ENCODE measurements at places on chromosomes 11 and 22.
A peak's percentile ranks its signal among the peaks of the same experiment; 100 is the strongest.

GRCh38 chr11:102147632-102148031 lies 37.4 kb downstream of the YAP1 start:
- no peak for DNase-seq

DNA sequence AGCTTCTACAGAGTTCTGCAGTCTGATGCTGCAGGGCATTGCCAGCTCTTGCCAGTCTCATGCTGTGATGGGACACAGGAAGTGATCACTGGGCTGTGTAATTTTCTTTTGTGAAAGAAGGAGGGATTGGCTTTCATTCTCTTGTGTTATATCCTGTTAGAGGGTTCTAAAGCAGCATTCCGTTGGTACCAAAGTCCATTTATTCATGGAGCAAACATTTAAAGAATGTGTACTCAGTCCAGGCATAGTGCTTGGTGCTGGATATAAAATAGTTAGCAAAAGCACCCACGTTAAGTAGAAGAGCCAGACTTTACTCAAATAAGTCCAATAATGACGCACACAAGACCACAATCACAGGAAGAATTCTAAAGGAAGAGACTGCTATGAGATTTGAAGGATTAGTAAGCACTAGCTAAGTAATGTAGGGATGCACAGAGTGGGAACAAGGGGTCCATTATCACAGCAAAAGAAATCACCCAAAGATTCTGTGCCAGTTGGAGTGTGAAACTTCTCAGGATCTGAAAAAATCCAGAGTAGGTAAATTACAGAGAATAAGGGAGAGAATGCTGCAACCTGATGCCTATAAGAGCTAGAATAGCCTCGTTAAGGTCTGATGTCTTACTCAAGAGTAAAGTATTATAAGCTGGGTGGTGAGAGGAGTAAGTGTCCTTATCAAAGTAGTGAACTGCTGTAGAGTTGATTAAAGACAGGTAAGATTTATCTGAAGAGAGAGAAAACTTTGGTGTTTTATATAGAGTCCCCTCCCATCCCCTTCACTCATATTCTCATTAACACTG lies 728.3 kb downstream of the METTL15 start:
- DNase-seq = no peak

GRCh38 chr22:22210375-22210774 lies 34.2 kb upstream of the VPREB1 start:
- DNase-seq = peak; percentile 59

GRCh38 chr11:120235024-120235628 lies 4.8 kb upstream of the POU2F3 start:
- peak; percentile 74 for DNase-seq

DNA sequence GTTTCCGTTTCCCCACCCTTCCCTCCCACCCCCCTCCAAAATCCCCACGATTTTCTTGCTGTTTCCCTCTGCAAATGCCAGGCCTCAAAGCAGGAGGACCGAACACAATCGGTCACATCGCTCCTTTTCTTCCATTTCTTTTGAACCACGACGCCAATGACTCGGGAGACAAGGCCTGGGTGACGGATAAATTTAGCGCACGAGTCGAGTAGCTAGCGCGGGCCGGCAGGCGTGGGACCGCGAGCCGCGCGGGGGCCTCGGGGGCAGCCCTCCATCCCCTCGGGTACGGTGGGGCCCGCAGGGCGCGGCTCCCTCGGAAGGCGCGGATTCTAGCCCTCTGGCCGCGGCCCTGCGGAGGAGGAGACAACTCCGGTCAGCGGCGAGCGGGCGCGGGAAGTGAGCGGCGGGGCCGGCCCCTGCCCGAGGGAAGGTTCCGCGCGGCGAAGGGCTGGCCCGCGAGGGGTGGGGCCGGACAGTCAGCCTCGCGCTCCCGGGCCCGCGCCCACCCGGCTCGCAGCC lies 414 bp downstream of the JOSD1 start:
- no peak for DNase-seq

DNA sequence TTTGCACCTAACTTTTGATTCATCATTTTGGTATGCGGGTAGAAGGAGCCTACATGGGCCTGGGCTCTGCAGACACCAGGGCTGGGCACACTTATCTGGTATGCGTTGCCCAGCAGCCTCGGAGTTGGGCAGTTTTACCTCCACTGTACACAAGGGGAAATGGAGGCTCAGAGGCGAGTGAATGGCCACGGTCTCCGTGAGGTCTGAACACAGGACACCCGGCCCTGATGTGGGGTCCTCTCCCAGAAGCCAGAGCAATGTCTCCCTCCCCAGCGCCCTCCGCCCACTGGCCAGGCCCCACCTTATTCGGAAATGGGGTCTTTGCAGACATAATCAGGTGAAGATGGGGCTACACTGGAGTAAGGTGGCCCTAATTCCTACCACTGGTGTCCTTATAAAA lies 43.7 kb downstream of the OSBPL5 start:
- DNase-seq = no peak

DNA sequence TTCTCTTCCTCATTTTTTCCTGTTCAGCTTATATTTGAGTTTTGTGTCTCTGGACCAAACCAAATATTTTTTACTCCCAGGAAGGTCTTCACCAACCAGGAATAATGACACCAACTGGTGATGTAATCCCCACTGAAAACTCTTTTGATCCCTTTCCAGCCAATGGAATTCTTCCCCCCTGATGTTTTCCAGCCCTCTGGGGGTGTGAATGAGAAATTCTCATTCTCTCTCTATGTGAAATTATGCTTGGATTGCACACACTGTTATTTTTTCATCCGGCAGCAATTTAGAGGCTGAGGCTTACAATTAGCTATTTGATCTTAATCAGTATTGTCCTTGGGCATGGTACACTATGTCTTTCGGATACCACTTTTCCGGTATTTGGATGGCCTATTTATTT lies 39.5 kb upstream of the SLC1A2 start:
- DNase-seq = no peak

DNA sequence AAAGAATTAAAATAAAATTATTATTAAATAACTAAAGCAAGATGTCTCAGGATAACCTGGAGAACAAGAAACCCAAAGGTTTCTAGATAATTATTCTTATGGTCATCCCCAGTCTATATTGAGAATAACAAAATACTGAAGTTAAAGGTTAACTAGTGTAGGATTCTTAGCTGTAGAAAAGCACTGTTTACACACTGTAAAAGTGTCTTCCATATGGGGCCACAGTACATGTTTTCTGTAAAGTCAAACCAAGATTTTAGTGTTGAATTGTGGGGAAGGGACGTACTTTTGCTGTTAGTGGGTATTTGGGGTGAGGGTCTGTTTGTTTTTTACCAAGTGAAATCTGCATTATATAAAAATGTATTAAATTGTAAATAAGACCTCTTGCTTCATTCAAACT lies 47.5 kb upstream of the SOX6 start:
- no peak for DNase-seq

GRCh38 chr11:125918140-125918840 lies 14.0 kb downstream of the DDX25 start:
- DNase-seq = no peak

- DNase-seq = no peak
Measured at GRCh38 chr11:334264-334994, 13.8 kb upstream of the IFITM3 start.

DNA sequence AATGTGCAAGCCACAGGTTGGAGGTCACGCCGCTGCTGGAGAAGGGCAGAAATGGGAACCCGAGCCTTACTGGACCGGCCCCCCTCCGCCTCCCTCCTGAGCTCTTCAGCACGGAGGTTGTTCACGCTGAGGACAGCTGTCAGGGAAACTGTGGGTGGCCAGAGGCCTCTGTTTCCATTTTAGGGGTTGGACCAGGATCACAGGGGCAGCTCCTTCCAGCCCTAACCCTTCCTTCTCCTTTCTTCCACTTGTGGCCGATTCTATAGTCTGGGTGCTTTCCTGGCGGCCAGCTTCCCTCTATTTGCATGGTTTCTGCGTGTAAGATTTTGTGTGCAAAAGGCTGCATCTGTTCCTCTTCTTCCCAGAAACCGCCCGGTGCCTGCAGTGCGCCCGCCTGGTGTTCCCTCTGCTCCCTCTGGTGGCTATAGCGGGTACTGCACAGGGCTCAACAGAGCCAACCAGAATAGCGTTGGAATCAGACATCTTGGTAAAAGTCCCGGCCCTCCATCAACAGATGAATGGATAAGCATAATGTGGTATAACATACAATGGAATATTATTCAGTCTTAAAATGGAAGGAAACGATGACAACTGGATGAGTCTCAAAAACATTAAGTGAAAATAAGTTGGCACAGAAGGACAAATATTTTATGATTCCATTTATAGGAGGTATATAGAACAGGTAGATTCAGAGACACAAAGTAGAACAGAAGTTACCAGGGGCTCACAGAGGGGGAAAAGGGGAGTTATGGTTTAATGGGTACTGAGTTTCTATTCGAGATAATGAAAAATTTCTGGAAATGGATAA lies 8.4 kb upstream of the SLC22A8 start:
- DNase-seq = peak; percentile 91

GRCh38 chr22:50169774-50170341 lies 673 bp upstream of the PANX2 start:
- DNase-seq = peak; percentile 64

DNA sequence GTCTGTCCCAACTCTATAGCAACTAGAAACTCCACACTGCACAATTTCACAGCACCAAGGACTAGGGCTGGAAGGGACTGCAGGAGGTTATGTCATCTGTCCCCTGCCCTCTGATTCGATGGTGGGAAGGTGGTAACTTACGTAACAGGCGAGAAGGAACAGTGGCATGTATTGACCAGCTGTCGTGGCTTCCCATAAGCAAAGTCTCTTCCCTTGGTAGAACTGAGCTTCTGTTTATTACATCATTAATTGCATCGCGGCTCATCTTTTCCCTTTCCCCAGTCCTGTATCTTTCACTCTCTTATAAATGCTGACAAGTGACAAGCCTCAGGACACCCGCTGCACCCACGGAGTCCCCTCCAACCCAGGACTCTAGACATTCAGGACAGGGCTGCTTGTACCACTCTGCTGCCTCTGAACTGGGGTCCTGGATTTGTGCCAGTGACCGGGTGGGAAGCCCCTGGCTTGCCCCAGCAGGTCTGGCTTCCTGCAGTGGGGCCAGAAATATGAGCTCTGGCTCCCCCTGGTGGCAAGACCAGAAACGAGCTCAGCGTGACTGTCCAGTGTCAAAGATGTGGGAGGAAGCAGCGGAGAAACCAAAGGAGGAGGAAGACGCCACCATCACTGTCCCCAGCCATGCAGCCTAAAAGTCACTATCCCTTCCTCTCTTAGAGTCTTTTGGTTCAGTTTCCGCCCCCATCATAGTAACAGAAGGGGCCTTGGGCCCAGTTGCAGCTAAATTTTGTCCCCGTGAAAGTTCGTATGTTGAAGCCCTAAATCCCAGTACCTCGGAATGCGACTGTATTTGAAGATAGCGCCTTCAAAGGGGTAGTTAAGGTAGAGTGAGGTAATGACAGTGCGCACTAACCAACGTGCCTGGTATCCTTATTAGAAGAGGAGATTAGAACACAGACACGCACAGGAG lies 84.5 kb downstream of the ISX start:
- peak; percentile 77 for DNase-seq

- no peak for DNase-seq
Measured at GRCh38 chr22:19868773-19869471, 14.2 kb upstream of the GNB1L start.

DNA sequence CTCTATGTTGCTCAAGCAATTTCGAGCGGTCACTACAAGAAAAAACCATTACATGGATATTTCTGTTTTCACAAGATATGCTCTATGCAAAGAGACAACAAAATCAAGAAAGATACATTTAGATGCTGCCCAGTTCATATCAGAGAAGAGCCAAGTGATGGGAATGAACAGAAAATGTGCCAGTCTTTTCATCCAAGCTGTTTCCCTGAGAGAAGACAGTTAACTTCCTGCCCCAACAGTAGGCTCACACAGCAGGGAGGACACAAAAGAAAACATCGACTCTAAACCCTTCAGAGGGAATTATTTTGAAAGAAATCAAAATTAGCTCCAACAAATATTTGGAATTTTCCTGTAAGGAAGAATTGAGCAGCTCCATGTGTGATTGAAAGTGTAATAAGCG lies 11.6 kb downstream of the JAML start:
- no peak for DNase-seq

DNA sequence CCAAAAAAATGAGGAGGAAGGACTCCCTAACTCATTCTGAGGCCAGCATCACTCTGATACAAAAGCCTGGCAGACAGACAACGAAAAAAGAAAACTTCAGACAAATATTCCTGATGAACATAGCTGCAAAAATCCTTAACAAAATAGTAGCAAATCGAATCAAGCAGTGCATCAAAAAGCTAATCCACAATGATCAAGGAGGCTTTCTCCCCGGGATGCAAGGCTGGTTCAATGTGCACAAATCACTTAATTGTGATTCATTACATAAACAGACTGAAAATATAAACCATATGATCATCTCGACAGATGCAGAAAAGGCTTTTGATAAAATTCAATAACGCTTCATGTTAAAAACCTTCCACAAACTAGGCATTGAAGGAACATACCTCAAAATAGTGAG lies 16.4 kb downstream of the MTMR2 start:
- no peak for DNase-seq

GRCh38 chr22:47176026-47176389 lies 413.6 kb downstream of the TBC1D22A start:
- no peak for DNase-seq

All from activated naive CD8-positive, alpha-beta T cell treated with anti-CD3 and anti-CD28 coated beads, Interleukin-2, amount 50 U/mL, for 24 hours (primary cell).